ENCODE measurements at places on chromosomes 2 and 18.

- DNase-seq: no peak
These were observed 22.9 kb upstream of the NARS1 start for GRCh38 chr18:57644540-57644939.

GRCh38 chr2:26770986-26771586 is 7.0 kb downstream of the SLC35F6 start:
- DNase-seq: peak; percentile 40

GRCh38 chr2:1811258-1811970 is 67.1 kb upstream of the PXDN start:
- DNase-seq: no peak

DNA sequence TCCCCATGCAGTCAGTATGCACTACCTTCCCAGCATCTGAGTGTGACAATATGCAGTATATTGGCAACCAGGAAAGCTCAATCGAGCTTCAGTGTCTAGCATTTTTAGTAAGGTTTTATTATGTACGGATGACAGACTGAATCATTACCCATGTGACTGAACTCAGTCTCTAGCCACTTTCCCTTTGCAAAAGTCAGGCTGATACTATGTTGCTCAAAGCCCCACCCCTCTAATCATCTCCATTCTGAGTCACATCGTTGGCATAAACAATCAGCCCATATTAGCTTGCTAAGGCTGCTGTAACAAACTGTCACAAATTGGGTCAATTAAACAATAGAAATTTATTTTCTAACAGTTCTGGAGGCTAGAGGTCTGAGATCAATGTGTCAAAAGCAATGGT is 25.8 kb upstream of the SRD5A2 start:
- no peak for DNase-seq

- DNase-seq: no peak
These were observed 118.7 kb upstream of the LRRTM4 start for GRCh38 chr2:77640924-77641323.

DNA sequence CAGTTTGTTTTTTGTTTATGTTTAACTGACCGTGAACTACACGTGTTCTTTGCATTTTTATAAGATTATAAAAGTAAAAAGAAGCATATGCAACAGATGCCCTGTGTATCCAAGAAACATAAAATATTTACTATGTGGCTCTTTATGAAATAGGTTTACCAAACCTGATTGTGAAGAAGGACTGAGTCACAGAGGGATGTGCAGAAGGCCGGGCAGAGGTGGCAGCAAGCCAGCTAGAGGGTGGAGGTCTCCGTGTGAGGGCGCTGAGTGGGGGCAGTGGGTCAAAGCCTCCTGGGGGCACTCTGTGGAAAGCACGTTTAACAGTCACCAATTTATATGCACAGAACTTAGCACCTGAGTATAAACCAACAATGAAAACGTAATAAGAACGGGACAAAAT is 97.2 kb downstream of the TMEM18 start:
- no peak for DNase-seq

- no peak for DNase-seq
These were observed 271 bp upstream of the RBM43 start for GRCh38 chr2:151261977-151262291.

DNA sequence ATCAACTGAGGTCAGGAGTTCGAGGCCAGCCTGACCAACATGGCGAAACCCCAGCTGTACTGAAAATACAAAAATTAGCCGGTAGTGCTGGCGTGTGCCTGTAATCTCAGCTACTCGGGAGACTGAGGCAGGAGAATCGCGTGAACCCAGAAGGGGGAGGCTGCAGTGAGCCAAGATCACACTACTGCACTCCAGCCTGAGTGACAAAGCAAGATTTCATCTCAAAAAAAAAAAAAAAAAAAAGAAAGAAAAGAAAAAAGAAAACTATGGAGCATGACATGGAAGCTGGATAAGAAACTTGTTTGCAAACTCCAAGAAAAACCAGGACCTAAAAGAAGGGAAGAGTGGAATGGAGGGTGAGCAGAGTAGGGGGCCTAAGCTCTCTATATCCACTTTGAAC is 1.9 kb upstream of the CHMP1B start:
- no peak for DNase-seq

DNA sequence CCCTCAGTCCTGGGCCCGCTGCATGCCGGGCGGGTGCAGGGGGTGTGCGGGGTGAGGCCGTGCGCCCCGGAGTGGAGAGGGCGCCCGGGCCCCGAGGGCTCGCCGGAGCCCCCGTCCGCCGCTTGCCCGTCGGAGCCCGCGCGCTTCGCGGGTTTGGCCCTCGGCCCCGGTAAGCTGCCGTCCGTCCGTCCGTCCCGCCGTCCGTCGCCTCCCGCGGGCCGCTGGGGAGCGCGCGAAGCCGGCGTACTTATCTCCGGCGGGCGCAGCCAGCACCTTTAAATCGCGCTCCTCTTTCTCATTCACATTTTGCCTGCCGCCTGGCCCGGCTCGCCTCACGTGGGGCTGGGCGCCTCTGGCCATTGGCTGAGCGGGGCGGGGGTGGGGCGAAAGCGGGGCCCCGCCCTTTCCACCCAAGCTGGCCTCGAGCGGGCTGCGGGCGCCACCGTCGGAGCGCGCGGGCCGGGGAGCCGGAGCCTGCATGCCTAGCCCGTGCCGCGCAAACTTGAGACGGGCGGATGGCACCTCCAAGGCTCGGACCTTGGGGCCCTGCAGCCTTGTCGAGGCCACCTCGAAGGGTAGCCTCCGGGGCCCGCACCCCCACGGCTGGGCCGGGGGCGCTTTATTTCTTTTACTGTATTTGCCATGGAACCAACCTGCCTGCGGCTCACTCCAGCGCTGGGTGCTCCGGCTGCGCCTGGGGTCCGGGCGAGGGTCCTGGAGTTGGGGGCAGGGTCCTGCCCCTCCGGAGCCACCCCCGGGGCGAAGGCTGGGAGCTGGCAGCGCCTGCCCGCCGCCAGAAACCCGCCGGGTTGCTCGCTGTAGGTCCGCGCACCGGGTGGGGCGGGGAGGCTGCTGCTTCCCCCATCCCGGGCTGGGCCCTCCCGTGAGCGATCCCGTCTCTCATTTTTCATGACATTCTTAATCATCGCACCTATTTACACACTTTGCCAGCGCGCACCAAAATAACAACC is at the start of gene GBX2:
Gene GBX2 (minus strand): TSS at position 277 of the 971 bp plus-strand sequence. CDS start 415 bp downstream, outside the sequence.
- DNase-seq: no peak

DNA sequence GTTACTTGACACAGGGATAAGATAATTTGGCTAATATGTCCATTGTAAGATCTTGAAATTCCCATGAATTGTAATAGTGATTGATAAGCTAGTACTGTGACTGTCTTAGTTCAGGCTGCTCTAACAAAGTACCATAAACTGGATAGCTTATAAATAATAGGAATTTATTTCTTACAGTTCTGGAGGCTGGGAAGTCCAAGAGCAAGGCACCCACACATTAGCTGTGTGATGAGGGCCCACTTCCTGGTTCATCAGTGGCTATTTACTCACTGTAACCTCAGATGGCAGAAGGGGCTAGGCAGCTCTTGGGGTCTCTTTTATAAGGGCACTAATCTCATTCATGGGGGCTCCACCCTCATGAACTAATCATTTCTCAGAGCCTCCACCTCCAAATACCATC is 28.5 kb downstream of the NOSTRIN start:
- DNase-seq: no peak

- no peak for DNase-seq
These were observed 151.2 kb downstream of the SRBD1 start for GRCh38 chr2:45459860-45460259.

- no peak for DNase-seq
These were observed 228.4 kb upstream of the COPS8 start for GRCh38 chr2:236857246-236857645.

GRCh38 chr2:33110461-33110860 is 163.7 kb downstream of the LTBP1 start:
- DNase-seq: no peak

DNA sequence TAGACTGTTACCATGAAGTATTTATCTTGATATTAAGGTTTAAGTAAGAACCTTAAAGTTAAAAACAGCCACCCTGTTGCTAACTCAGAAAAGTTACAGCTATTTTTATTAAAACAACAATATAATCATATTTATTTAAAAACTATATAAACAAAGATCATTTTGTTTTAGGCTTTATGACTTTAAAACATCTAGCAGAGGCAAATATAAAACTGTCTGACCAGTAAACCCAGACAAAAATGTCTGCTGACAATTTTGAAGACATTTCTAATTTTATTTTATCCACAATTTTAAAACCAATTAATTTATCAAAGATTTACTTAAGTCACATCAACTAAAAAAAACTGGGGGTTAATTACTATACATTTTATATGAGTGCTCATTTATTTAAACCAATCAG is 14.2 kb downstream of the RBM43 start:
- DNase-seq: no peak

- DNase-seq: no peak
These were observed 33.9 kb downstream of the EVA1A start for GRCh38 chr2:75526842-75527241.

DNA sequence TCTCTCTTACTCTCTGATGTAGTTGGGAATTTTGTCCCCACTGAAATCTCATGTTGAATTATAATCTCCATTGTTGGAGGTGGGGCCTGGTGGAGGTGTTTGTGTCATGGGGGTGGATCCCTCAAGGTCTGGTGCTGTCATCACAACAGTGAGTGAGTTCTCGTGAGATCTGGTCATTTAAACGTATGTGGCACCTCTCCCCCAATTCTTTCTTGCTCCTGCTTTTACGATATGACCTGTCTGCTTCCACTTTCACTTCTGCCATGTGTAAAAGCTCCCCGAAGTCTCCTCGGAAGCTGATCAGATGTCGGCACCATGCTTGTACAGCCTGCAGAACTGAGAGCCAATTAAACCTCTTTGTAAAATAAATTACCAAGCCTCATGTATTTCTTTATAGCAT is 337.8 kb upstream of the CDH2 start:
- peak; percentile 40 for DNase-seq

GRCh38 chr18:64419156-64419555 is 270.3 kb upstream of the LINC00305 start:
- no peak for DNase-seq

GRCh38 chr2:179877601-179878364 is 16.4 kb upstream of the ZNF385B start:
- no peak for DNase-seq

DNA sequence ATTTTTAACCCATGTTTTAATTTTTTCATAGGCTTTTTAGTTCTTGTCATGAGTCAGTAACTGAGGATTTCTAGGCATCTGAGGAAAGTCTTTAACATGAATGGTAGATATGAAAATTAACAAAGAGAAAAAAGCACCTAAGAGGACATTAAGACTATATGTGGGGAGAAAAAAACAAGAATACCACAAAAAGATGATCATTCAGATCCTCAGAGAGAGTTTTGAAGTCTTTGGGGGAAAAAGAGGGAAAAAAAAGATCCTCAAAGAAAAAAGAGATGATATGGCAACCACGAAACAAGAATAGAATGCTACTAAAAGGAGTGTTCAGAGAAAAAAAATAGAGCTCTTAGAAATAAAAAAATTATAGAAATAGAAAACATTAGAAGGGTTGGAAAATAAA is 8.1 kb downstream of the DRC1 start:
- DNase-seq: no peak

DNA sequence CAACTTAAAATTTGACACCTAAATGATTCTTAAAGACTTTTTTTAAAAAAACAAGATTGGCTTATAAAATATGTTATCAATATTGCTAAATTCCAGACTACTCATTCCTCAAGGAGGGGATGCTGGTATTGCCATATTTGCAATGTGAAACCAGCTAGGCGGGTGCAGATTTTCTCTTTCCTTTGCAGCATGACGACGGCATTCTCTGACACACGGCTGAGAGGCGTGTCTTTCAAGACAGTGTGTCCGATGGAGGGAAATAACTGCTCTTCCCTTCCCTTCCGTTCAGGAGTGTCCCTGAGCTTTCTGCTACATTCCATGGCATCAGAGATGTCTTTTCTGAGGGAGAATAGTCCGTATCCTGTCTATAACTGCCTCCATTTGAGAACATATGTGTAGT is 38.2 kb upstream of the CNGA3 start:
- no peak for DNase-seq

DNA sequence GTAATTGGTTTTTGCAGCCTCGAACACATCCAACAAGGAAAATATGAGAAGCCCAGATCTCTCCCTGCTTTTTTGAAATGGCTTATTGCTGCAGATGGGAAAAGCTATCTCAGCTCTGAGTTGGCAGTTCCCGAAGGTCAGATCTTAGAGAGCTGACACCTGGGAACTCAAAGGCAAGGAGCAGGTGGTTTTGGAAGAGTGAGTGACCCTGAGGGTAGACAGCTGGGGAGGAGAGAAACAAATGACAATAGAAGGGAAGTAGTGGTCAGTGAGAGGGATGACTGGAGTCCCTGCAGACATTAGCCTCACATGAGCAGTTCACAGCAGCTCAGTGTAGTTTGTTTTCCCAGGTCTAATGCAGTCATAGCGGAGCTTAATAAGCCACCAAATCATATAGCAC is 317.9 kb downstream of the STK39 start:
- DNase-seq: no peak

- DNase-seq: no peak
These were observed 12.5 kb downstream of the WIPF1 start for GRCh38 chr2:174585146-174585545.

- no peak for DNase-seq
These were observed 64.6 kb downstream of the PLCL1 start for GRCh38 chr2:197869041-197869440.
